ENCODE measurements at places on chromosomes 16 and 17. TPM values are rescaled to one million over a fixed set of nuclear protein-coding genes. Genes with fewer than 3 reads are reported as not detected.
A peak's percentile ranks its signal among the peaks of the same experiment; 100 is the strongest.

Gene KCNJ12
- total RNA-seq: 2.6 TPM

Gene ARL4D
- total RNA-seq: 136 TPM

Gene SRL
- not detected for total RNA-seq

GRCh38 chr17:2111691-2112090 is 56.8 kb downstream of the HIC1 start:
- H3K4me3 ChIP-seq: no peak overlapping the region
- no peak overlapping the region for H3K27ac ChIP-seq
- no peaks in the 10 kb centered on the region for H3K27me3 ChIP-seq
- DNase-seq: no peak
- H3K36me3 ChIP-seq: peaks cover 25% of the 10 kb centered on the region
- H3K4me1 ChIP-seq: no peaks in the 10 kb centered on the region

DNA sequence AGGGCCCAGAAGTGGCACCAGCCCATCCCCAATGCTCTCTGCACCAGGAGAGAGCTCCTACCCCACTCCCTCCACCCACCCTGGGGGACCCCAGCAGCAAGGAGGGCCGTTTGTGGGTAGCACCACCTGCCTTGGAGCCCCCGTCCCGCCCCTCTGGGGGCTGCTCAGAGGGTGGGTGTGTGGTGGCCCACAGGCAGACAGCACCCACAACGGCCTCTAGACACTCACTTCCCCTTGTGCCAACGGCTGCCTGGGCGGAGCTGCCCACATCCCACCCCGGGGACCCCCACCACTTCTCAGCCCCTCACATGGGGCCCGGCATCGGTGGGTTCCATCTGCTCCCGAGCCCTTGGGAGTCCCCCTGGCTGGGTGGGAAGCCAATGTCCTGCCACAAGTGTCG is 33.3 kb downstream of the BAHCC1 start:
- no peak overlapping the region for H3K27ac ChIP-seq
- no peaks in the 10 kb centered on the region for H3K4me1 ChIP-seq
- no peak for DNase-seq
- H3K36me3 ChIP-seq: no peaks in the 10 kb centered on the region
- H3K27me3 ChIP-seq: no peaks in the 10 kb centered on the region

- no peaks in the 10 kb centered on the region for H3K36me3 ChIP-seq
- H3K4me3 ChIP-seq: no peak overlapping the region
- no peaks in the 10 kb centered on the region for H3K27me3 ChIP-seq
- no peak overlapping the region for H3K27ac ChIP-seq
Measured at GRCh38 chr16:47387026-47387734, 73.7 kb downstream of the ITFG1 start.

DNA sequence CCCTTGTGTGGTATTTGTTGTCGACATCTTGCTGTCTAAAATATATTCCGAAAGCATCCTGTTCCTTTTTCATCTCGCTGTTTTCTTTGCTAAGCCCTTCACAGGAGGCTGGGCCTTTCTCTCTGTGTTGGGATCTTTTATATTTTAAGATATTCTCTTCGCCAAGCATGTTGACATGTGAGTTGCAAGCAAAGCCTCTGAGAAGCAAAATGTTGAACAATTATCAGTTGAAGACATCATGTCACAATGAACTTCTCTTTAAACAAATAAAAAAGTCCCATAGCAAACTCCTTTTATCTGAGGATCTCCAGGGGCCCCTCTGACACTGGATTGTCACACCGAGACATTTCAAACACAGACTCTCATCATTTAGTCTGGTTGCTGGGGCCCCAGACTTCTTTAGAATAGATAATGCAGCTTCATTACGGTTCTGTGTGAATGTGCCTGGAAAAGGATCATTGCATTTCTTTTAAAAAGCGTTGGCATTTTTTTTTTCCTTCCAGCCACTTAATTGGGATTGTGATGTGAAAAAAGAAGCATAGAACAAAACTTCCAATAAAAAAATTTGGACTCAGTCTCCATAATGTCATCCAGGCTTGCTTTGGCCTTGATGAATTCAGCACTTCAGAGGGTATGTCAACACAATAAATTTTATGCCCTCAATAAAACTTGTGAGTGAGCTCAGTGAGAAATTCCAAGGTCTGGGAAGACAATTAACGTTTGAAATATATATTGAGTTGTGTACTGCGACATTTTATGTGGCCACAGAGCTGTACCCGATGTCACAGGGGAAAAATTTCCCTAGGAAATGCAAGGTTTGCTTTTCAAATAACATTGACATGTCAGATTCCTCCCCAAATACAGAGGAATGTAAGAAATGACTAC is 496.8 kb downstream of the XYLT1 start:
- H3K27me3 ChIP-seq: no peaks in the 10 kb centered on the region
- peaks cover 5% of the 10 kb centered on the region for H3K4me1 ChIP-seq
- no peak overlapping the region for H3K4me3 ChIP-seq
- peak overlapping the region; percentile 30 for H3K27ac ChIP-seq

DNA sequence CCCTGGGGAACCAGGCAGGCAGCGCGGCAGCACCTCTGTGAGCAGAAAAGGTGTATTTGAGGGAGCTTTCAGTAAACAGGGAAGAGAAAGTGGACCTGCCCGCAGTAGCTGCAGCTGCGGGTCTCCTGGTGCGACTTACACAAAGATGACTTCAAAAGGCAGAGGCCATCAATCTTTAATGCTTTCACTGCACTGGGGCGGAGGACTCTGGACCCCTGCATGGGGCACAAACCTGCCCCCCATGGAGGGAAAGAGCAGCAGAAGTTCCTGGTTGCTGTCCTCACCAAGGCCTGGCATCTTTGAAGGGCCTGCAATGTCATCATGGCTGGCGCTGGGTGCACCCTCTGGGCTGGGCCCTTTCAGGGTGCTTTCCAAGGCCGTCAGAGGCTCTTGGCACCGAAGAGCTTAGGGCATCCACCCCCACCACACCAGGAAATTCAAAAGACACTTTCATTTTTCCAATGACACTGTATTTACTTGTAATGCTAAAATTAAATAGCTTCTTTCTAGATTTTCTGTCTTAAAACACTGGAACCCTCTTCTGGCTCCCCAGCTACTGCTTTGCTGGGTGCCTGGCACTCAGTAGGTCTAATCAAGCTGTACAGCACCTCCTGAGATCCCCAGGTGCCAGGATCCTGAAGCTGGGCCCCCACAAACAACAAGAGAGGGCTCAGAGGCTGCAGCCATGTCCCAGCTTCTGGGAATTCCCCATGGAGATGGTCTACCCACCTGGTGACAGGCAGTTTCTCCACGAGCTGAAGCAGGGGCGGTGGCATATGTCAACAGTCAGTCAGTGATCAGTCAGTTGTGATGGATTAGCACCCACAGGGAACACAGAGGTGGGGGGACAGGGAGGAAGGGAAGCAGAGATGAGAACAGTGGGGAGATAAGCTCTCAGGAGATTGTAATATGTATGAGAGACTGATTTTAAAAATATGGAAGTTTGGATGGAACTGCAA is 2.1 kb upstream of the CACNG1 start:
- no peaks in the 10 kb centered on the region for H3K36me3 ChIP-seq
- H3K27me3 ChIP-seq: no peaks in the 10 kb centered on the region
- no peak overlapping the region for H3K27ac ChIP-seq
- peaks cover 4% of the 10 kb centered on the region for H3K4me1 ChIP-seq

DNA sequence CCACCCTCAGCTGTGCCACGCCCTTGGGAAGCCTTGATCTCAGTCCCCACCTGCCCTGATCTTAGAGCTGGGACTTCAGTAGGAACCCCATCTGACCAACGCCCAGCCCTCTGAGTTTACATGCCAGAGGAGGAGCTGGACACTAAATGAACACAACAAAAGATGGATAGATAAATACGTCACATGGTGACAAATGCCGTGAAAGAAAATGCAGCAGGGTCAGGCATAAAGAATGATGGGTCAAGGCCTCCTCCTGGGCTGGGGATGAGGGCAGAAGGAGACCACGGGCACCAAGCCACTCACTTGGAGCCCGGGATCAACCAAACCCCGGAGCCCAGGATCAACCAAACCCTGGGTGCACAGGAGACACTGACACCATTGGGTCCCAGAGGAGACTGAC is 354.9 kb downstream of the C16orf95 start:
- no peaks in the 10 kb centered on the region for H3K27me3 ChIP-seq
- H3K4me3 ChIP-seq: no peak overlapping the region
- no peak for DNase-seq
- no peak overlapping the region for H3K27ac ChIP-seq
- no peaks in the 10 kb centered on the region for H3K36me3 ChIP-seq

GRCh38 chr16:67425580-67425979 is 5.3 kb upstream of the HSD11B2 start:
- no peak overlapping the region for H3K27ac ChIP-seq
- H3K4me3 ChIP-seq: no peak overlapping the region
- peaks cover 24% of the 10 kb centered on the region for H3K27me3 ChIP-seq
- DNase-seq: no peak
- no peaks in the 10 kb centered on the region for H3K36me3 ChIP-seq

GRCh38 chr17:50289991-50290702 is 15.9 kb downstream of the TMEM92 start:
- H3K27me3 ChIP-seq: no peaks in the 10 kb centered on the region
- no peaks in the 10 kb centered on the region for H3K4me1 ChIP-seq
- peak; percentile 66 for DNase-seq
- H3K36me3 ChIP-seq: no peaks in the 10 kb centered on the region

- DNase-seq: peak; percentile 31
- H3K27me3 ChIP-seq: no peaks in the 10 kb centered on the region
- no peaks in the 10 kb centered on the region for H3K4me1 ChIP-seq
- H3K36me3 ChIP-seq: no peaks in the 10 kb centered on the region
- no peak overlapping the region for H3K27ac ChIP-seq
- H3K4me3 ChIP-seq: no peak overlapping the region
Measured at GRCh38 chr17:20279631-20280030, 187.7 kb downstream of the LGALS9B start.
